Hindlimb muscle (tissue), 1 donor: ENCODE measurements at places on chromosomes 6 and 20.

DNA sequence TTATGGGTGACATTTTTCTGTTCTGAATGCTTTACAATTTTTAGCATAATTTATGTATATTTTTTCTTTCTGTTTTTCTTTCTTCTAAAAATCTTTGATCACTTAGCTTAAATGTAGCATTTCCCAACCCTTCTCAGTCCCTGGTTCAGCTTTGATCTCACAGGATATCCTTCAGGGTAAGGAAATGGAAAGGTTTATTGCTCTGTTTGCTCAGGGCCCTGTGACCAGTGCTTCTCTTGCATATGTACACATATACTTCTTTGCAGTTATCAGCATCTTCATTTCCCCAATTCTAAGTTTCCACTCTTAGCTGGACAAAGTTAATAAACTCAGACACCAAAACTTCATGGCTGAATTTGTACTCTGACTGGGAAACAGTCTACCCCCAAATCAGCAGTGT, 30.6 kb downstream of the TMEM74B start:
- DNase-seq, result no peak

- no peak for DNase-seq
Measured at GRCh38 chr20:58938078-58938477, 43.0 kb upstream of the NELFCD start.

- DNase-seq, result peak; percentile 89
Measured at GRCh38 chr6:47477497-47478232, at the start of gene CD2AP. TSS of gene CD2AP (plus strand) at chr6:47477789. CDS start at chr6:47478245, 456 bp downstream.

- peak; percentile 73 for DNase-seq
Measured at GRCh38 chr6:15264902-15265761, 19.3 kb downstream of the JARID2 start.
